ENCODE measurements at places on chromosomes 4 and X.

GRCh38 chr4:86019362-86019761, 340.5 kb downstream of the MAPK10 start:
- no peak for DNase-seq

GRCh38 chrX:68902706-68903504, 74.1 kb downstream of the EFNB1 start:
- DNase-seq, result no peak

DNA sequence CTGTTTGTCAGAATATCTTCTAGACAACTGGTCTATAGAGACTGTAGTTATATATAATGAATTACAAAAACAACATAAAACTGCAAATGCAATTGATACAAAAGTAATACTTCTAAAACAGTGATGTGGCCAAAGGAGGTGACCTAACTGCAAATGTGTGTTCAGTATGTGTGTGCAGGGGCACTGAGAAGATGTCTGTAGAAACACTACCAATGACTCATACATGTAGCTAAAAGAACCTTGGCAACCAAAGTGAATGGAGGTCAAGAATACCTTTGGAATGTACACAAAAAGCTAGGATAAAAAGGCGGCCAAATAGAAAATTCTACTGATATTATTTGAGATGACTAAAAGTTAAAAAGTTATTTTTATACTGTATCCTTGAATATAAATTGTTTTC, 261.8 kb downstream of the CAMK2D start:
- no peak for DNase-seq

DNA sequence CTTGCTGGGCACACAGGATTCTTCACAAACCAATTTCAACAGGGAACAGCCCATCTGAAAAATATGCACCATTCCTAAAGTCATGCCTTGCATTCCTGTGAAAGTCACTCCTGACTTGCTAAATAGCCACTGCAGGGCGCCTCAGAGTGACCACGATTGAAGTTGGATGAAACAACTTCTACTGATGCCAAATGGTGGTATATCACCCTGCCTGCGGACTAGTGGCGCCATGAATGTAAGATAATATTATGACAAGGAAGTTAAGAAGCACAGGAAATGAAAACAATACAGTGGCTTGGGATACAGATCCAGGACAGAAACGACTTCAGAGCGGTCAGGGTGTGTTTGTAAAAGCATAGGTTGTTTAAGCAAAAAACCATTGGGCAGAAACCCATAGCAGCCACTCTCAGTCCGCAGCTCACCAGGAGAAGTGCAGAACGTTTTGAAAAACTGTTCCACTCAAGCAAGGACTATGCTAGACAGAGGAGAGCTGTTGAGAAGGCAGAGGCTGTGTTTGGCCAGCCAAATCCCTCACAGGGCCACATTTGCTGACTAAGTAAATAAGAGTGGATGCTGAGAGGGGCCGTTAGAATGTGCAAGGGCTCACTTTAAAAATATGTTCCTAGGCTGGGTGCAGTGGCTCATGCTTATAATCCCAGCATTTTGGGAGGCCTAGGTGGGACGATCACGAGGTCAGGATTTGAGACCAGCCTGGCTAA, 250.4 kb downstream of the PTTG2 start:
- DNase-seq, result no peak

- no peak for DNase-seq
These were observed 552.4 kb upstream of the MAGEB2 start for GRCh38 chrX:29662759-29663503.

- DNase-seq, result peak; percentile 13
These were observed at the start of gene NUDT11 for GRCh38 chrX:51496501-51497291. Gene NUDT11, minus strand, starts transcription at chrX:51496592. Its CDS starts 148 bp downstream, at chrX:51496444.

DNA sequence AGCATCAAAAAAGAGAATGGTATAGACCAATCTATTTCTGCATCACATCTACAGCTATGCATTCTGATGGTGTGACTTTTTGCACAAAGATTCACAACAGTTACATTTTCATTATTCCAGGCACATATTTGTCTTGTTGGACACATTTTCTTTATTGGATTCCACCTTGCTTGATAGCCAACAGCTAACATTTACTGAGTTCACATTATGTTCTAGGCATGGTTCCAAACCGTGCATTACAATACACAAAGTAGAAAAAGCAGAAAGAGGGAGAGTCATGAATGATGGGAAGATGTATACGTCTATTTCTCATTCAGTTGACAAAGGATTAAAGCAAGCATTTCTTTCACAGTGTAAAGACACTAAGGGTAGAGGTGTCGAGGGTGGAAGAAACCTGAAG, 22.9 kb upstream of the CLGN start:
- DNase-seq, result no peak

- no peak for DNase-seq
These were observed 254.4 kb upstream of the CXXC4 start for GRCh38 chr4:104749062-104749461.

- DNase-seq, result no peak
These were observed 111.7 kb downstream of the AMER1 start for GRCh38 chrX:64093761-64094160.

DNA sequence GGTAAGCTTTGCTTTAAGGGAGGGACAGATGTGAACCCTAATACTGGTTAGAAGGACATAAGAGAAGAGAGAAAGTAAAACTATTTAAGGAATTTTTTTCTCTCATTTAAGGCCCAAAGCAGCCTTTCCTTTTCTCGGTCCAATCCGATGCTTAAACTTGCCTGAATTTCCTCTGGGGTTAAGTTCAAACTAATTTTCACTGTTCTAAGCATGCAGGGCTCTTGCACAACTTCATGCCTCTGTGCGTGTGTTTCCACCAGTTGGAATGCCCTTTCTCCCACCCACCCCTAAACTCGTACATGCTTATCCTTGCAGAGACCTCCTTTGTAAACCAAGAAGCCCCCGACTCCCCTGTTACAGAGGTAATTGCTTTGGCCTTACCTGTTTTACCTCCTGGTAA, 204.7 kb downstream of the CBR4 start:
- DNase-seq, result no peak

- peak; percentile 22 for DNase-seq
These were observed 98.2 kb upstream of the PRKX start for GRCh38 chrX:3811331-3812311.

DNA sequence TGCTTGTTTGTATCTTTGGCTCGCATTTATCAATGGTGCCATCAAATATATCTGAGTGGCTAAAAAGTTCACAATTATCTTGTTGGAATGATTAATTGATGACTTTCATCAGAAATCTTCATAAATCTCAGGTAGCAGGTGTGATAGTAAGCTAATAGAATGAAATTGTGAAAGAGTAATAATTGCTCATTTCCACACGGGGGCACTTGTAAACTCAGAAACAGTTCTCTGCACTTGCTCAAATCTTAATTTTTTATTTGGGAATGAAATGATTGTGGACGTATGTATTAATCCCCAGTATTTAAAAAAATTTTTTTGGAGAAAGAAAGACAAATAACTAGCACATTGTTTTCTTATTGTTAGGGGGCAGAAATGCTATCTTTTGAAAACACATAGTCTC, 132.8 kb downstream of the DTHD1 start:
- no peak for DNase-seq

- no peak for DNase-seq
These were observed 76.0 kb upstream of the KIT start for GRCh38 chr4:54581807-54582206.

DNA sequence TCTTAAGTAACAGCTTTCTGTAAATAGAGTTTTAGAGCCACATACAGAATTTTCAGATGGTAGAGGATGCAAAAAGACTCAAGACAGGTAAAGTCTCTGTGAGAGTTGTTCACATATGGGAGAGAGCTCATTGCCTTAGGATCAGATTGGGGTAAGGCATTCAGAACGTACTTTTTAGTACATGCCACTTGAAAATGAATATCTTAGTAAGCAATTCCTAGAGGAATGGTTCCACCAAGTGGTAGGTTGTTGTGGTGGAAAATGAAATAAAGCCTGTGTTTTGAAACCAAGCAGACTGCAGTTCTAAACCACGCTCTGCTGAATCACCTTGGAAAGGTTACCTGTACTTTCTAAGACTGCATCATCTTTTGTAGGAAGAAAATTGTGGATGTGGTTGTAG, 547.0 kb upstream of the LCORL start:
- no peak for DNase-seq

DNA sequence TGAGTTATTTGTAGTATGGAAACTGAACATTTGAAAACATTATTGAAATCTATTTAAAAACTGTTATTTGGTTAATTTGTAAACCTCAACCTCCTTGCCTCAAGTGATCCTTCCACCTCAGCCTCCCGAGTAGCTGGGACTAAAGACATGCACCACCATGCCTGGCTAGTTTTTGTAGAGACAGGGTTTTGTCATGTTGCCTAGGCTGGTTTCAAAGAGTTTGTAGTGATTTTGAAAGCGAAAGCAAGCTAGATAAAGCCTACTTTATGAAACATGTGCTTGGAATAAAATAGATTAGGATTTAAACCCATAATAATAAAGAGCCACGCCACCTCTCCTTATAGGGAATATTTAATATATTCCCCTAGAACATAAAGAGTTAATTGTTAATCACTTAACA, 23.5 kb downstream of the ARSJ start:
- no peak for DNase-seq

GRCh38 chr4:173270312-173271027, 63.7 kb downstream of the HMGB2 start:
- no peak for DNase-seq

GRCh38 chrX:38211891-38212635, 8.6 kb downstream of the SRPX start:
- no peak for DNase-seq

DNA sequence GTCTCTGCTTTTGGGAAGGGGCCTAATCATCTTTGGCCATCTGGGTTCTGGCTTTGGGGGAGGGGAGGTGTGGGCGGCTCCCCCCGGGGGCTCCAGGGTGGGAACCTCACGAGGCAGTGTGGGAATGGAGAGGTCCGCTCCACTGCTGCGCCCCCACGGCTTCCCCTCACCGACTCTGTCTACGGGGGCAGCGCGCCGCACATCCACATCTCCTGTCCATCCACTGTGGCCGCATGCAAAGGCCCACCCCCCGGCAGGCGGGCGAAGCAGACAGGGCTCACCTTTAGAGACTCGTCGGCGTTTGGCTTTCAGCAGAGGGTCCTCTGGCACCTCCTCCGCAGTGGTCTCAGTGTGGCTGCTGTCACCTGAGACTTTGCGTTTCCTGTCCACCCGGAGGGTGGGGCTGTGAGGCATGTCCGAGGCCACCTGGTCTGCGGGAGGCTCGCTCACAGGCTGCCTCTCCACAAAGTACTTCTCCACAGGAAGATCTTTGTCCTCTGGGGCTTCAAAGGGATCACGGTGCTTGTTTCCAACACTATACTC, 33.6 kb downstream of the BCOR start:
- DNase-seq, result no peak

DNA sequence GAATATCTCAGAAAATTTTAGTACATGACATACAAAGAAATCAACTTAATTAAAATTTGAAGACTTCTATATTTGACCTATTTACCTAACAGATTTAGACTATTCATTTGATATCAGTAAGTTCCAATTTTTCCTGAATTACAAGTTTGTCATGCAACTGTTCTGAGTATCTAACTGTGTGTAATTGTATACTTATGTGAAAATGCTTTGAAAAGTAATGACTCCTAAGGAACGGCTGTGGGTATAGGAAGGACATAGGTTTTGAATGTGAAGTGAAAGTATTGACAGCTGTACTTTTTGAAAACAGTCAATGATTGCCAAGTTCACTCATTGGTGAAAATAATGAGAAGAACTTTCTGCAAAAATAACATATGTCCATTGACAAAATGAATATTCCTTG, 2.9 kb downstream of the GRIA2 start:
- DNase-seq, result no peak

DNA sequence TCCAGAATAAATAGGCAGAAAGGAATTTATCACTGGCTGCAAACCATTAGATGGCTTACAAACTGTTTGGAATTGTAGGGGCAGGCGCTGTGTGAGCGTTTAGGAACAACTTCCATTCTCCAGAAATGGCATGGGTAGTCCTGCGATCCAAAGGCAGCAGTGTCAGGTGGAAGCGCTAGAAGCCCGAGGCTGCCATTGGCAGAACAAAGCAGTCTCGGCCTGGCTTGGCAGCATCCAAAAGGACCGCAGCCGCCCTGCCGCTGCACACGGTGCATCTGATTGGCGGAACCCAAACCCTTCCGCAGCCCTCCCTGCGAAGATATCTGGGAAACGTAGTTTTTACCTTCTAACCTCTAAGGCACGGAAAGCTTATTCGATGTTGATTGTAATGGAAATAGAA, 23.6 kb upstream of the YTHDC1 start:
- DNase-seq, result peak; percentile 44

DNA sequence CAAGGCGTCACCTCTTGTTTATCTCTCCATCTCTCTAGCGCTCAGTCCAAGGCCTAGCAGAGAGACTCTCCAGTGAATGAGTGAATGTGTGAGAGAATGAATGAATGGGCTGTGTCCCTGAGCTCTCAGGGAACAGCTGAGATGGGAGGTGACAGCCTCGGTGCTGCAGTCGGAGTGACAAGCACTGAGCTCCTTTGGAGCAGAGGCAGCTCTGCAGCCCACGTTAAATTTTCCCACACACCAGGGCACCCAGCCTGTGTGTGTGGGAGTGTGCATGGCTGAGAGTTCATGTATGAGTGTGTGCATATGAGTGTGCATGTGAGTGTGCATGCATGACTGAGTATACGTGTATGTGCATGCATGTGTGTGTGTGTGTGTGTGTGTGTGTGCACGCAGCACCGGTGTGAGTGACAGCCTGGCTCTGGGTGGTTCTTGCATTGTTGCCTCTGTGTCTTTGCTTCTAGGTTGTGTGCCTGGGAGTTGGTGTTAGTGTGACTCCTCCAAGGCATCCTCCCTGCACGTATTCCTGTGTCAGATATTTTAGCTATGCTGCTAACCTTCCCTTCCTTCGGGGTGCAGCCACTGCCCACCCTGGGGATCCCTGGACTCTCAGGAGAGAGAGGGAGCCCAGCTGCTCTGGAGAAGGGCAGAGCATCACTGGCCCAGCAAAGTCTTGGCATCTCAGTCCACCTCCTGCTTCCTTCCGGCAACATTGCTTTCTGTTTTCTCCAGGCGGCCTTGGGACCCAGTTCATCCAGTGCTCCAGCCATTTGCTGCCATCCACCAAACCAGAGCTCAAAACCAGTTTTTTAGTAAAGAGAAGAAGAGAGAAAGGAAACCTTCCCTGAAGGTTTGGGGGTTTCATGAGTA, 98.6 kb downstream of the PPP2R2C start:
- no peak for DNase-seq

- no peak for DNase-seq
These were observed 58.4 kb upstream of the NEIL3 start for GRCh38 chr4:177251237-177251636.

- DNase-seq, result no peak
These were observed 192.5 kb upstream of the GATB start for GRCh38 chr4:151953312-151953711.

DNA sequence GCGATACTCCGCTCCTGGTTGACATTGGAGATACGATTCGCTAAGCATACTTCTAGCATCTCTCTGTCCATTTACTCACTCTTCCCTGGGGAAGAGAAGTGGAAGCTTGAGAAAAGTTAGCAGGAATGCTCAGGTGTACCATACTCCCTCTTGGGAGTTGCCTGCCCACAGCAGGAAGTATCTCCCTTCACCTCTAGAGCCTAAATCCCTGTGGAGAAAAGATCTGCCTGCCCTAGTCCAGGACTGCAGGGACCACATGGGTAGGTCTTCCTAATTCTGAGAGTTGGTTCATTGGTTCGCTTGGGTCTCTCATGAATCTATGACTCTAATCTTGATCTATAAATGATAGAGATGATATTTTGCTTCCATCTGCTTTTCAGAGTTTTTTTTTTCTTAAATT, 26.3 kb upstream of the MAPK10 start:
- no peak for DNase-seq

GRCh38 chr4:78627046-78627965, 75.7 kb downstream of the ANXA3 start:
- DNase-seq, result no peak
